ENCODE measurements at places on chromosomes 2 and 18. TPM values are rescaled to one million over a fixed set of nuclear protein-coding genes. Genes with fewer than 3 reads are reported as not detected.

DNA sequence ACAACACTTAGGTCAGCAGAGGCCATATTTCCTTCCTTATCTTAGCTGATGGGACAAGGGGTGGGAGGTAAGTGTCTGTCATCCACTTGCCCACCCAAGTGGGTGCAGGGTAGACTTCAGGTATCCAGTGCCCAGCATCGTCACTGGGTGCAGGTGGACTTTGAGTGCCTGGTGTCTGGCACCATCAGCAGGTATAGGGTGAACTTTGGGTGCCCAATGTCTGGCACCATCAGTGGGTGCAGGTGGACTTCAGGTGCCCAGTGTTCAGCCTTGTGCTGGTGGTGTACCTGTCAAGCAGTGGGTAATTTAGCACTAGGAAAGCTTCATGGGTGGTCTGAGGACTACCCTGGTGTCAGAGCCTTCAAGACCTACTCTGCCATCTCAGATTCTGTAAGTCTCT, 175.6 kb downstream of the SEPTIN10 start:
- DNase-seq = no peak

DNA sequence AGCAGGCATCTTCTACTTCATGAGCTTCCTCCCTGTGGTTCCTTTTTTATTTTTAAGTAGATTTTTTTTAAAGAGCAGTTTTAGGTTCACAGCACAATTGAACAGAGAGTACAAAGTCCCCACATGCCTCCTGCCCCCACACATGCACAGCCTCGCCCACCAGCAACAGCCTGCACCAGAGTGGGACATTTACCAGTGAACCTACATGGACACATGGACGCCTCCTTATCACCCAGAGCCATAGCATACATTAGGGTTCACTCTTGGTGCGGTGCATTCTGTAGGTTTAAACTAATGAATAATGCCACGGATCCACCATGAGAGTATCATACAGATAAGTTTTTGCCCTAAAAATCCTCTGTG, 40.9 kb downstream of the HS1BP3 start:
- no peak for DNase-seq

GRCh38 chr2:215277944-215278343, 33.9 kb upstream of the ATIC start:
- DNase-seq = no peak

GRCh38 chr2:224930124-224930523, 112.1 kb downstream of the DOCK10 start:
- DNase-seq = no peak

Gene PDE1A
- total RNA-seq = 41.1 TPM

Gene DUSP19
- total RNA-seq = 3.5 TPM

Gene LRP2
- 0.20 TPM for total RNA-seq

All from NCI-H460 (cell line).